ENCODE measurements at places on chromosomes 3 and 15.

DNA sequence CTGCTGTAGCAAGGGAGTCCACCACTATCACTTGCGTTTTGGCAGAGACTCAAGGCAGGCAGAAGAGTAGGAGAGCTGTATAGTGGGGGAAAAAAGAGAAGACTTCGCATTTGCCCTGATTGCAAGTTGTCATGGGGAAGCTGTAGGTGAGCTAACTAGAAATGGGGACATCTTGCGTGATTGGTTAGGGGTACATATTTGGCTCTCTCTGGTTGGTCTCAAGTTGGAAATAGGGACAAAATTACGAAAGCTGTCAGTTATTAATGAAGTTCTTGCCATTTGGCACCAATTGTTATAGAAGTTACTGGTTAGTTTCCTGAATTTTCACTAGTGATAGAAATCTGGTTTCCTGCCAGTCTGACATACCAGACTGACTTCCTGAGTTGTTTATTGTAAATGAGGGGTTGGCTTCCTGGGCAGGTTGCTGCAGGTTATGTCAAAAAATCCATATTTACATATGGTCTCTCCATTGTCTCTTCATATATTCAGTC, 8.2 kb upstream of the SENP7 start:
- no peak for DNase-seq

GRCh38 chr15:41934843-41935242, 37.5 kb downstream of the EHD4 start:
- no peak for DNase-seq

GRCh38 chr3:112027826-112028225, 6.7 kb upstream of the TMPRSS7 start:
- DNase-seq: no peak

GRCh38 chr15:99423186-99424130, 142.3 kb upstream of the MEF2A start:
- DNase-seq: no peak

DNA sequence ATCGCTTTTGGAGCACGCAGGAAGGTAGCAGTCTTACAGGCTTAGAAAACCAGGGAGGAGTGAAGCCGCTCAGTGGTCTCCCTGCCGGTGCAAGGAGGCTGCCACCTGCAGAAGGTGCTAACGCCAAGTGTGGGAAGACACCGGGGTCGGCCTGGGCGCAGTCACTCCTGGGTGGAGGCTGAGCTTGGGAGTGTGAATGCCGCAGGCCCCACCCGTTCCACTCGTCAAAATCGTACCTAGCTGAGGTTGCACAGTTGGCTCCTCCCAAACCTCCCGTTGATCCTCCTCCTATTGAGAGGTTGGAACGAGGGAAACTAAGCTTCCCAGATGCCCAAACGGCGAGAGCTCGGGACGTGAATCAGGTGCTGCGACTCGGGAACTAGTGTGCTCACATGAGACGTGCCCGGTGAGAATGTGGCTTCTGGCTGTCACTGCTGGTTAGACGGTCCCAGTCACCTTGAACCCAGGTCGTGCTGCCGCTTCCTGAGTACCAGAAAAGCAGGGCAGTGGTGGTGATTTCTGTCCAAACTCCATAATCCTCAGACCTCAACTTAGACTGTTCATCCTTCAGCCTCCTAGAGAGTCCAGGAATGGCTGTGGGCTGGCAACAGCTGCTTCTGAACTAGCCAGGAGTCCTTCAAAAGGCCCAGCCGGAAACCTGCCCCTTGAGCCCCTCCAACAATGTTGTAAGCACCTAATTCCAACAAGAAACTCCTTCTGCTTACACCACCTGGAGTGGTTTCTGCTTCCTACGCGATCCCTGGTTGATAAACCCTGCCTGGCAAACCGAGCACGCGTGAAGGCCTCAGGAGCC, 156.0 kb downstream of the XXYLT1 start:
- DNase-seq: no peak

DNA sequence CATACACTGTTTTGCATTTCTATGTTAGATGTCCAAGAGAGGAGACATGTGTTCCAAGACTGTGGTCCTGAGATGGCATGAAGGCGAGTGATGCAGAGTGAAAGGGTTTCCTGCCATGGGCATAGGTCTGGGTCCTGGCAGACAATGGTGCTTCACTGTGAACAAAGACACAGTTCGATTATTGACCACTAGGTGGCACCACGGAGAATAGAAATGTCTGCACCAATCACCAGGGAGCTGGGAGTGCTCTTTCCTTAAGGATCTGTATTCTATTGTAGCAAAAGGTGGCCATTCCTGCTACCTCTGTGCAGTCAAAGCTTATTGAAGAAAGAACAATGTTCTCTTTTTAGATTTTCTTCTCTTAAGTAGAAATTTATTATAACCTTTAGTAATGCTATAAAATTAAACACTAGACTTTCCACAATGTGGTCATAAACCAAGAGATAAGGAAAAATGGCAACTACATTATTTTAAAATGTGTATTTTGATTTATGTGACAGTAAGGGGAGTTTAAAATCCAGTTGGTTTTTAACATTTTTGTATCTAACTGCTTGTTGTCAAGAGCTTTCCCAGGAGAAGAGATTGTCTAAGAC, 88.7 kb downstream of the GABRG3 start:
- DNase-seq: no peak

GRCh38 chr3:186311441-186311840, 50.6 kb downstream of the DGKG start:
- no peak for DNase-seq

GRCh38 chr3:82342521-82342920, 581.1 kb upstream of the GBE1 start:
- DNase-seq: no peak

GRCh38 chr3:45209526-45209925, 16.6 kb downstream of the TMEM158 start:
- no peak for DNase-seq

DNA sequence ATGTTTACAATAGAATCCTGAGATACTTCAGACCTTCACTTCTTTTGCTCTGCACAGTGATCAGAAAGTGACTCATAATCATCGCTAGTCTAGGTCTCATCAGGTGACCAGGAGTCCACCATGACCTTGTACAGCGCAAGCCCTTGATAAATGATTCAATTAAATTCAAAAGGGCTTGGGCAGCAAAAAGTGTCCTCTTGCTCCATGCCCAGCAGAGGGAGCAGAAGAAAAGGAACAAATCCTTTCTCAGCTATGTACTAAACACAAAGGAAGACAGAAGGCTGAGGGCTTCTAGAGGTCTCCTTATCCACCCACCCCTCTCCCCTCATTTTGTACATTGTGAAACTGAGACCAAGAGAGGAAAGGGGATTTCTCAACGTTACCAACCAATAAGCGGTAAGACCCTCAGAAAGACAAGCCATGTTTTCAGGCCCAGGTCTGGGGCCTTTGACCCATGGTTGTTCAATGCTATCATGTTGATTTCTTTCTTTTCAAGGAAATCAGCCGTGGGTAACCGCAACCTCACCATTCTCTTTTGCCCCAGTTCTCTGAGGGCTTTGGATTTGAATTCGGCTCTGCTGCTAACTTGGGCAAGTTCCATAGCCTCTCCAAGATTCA, 74.8 kb downstream of the AQP9 start:
- DNase-seq: no peak

- no peak for DNase-seq
These were observed 109.6 kb upstream of the RBMS3 start for GRCh38 chr3:29171043-29171990.

DNA sequence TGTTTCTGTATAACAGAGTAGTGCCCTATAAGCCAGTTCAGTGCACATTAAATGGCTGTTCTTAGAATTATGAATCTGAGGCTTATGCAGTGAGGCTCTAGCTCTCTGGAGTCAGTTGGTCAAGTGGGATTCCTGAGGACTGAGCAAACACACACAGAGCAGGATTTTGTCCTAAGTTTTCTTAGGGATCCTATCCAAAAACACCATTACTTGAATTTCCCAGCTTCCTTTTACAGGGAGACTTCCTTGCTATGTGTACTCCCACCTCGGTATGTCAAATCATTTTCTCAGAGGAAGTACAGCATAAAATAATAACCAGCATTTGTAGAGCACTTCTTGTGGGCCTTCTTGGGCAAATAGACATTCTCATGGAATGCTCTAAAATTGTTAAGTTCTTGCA, 63.1 kb upstream of the GOLGA6B start:
- no peak for DNase-seq

GRCh38 chr3:184323696-184324095, 9.3 kb downstream of the EIF4G1 start:
- peak; percentile 36 for DNase-seq

DNA sequence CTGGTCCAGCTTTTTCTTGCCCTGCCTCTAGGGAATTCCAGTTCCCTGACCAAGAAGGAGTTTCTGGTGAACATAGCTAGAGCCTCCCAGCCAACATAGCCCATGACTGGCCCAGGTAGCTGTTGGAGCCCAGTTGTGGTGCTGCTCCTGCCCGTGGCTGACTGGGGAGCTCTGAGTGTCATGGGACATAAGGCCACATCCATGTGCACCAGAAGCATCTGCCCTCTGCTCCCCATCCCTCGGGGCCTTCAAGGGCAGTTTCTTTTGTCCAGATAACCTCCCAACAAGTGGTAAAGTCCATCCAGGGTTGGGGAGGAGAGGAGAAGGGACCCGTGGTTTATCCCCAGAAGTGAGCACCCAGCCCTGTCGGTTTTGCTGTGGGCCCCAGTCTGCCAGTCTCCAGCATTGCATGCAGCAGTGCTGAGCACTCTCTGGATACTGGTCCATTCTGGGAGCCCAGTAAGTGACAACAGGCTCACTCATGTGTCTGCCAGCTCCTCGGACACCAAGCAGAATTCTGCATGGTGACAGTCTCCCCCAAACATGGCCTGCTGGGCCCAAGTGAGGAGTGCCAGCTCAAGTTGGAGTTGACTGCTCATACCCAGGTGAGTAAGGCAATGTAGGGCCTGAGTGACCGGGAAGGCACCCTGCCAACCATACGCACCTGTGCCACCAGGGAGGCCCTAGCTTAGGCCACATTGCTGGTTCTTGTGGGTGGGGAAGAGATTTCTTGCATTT, 28.8 kb downstream of the ACAA1 start:
- no peak for DNase-seq

DNA sequence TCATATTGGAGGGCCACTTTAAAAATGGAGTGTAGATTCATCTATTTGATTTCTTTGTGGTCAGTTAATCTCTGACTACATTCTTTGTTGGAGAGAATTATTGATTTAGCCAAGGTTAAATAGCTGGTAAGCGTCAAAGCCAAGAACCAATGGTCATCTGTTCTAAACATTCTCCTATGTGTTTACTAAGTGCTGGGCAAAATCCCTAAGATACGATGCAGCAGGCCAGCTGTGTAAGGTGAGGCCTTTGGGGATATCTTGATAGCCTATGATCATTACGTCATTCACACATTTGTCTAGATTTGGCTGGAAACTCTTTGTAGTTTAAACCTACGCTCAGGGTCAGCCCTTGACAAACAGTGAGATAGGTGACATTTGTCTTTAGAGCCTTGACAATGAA, 236.2 kb downstream of the NR1D2 start:
- no peak for DNase-seq

DNA sequence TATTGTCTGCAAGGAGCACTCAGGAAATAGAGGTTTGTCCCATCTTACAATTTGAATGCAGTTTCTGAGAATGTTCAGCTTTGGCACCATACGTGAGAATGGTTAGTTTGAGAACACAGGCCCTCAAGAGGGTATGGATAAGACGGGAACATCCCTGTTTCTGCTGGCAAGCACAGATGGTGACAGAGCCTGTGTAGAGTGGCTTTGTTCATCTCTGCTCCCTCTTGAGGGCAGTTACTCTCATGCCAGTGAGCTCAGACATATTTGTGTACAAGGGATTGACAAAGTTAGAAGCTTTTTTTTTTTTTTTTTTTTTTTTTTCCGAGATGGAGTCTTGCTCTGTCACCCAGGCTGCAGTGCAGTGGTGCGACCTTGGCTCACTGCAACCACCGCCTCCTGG, 71.5 kb upstream of the FILIP1L start:
- no peak for DNase-seq

DNA sequence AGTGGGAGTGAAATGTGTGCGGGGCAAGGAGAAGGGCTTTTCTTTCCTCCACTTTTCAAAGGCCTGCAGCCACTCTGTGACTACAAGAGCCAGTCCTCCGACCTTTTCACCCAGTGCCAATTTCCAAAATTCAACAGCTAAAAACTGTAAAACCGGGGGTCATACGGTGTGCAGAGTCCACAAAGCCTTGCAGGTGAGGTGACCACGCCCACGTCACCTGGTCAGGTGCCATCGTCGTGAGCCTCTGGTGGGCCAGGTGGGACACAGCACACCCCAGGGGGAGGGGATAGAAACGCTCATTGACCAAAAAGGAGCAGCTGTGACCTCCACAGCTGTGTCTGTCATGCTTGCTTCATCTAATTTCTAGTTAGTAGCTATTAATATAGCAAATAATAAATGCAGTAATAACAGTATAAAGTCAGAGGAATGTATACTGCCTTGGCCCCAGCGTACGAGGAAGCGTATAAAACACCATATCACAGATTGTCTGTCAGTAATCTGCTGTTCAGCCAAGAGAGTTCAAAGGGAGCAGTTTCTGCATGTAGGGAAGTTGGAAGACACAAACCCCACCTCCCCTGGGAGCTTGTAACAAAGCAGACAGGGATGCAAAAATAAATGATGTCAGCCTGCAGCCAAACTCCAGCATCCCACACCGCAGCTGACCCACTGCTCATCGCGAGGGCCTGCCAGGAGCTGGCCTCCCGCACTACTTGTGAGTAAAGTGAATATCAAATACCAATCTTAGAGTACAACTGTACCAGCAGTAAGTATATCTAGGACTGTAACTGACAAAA, 86.7 kb downstream of the VGLL4 start:
- DNase-seq: peak; percentile 73

DNA sequence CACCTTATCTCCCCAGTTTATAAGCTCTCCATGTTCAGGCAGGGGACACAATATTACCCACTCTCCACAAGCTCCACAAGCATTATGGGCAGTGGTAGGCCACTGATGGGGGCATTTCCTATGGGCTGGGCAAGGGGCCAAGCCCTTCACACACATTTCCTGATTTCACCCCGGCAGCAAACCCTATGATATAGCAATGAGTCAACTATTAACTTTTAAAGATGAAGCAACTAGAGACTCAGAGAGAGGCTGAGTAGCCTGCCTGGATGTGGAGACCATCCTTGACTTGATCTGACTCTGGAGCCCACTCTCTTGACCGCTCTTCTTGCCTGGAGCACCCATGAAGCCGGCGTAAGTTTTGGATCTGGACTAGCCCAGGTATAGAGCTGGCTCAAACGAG, 27.4 kb downstream of the FOXL2NB start:
- DNase-seq: no peak

DNA sequence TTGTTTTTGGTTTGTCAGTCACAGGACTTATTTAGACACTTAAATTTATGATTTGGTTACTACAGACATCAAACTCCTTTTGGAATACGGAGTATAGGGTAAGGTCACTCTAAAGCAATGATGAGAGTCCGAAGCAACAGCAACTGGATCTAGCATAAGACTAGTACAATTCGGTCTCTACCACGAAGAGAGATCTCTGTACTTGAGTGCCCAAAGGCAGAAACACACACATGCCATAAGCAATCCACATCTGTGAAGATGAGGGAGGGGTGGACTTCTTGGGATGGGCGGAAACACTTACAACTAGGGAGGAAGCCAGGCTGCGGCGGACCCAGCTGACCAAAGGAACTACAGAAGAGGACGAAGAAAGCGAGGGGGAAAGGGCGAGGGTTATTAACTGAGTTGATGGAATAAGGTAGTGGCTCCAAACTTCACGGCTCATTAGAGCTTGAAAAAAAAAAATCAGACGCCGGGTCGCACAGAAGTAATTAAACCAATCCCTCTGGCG, 595 bp downstream of the DPH6 start:
- peak; percentile 58 for DNase-seq

All from heart left ventricle (tissue), 16 donors.